Activated T-cell treated with anti-CD3 and anti-CD28 coated beads for 48 hours (primary cell): ENCODE measurements at places on chromosomes 2 and 18.

DNA sequence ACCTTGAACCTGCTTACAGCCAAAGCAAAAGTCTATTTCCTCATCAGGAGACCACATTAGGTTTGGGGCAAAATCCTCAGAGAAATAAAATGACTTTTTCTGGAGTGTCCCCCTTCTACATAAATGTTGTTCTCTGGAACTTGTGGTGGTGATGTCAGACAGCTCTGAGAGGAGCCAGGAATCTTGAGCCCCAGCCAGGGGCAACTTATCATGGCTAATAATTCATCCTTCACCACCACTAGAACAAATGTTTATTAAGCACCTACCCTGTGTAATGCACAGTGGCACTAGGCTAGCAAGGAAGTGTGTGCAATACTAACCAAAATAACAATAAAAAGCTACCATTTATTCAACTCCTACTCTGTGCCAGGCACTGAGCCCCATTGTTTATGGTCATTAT lies 9.0 kb upstream of the BMP10 start:
- DNase-seq: no peak

DNA sequence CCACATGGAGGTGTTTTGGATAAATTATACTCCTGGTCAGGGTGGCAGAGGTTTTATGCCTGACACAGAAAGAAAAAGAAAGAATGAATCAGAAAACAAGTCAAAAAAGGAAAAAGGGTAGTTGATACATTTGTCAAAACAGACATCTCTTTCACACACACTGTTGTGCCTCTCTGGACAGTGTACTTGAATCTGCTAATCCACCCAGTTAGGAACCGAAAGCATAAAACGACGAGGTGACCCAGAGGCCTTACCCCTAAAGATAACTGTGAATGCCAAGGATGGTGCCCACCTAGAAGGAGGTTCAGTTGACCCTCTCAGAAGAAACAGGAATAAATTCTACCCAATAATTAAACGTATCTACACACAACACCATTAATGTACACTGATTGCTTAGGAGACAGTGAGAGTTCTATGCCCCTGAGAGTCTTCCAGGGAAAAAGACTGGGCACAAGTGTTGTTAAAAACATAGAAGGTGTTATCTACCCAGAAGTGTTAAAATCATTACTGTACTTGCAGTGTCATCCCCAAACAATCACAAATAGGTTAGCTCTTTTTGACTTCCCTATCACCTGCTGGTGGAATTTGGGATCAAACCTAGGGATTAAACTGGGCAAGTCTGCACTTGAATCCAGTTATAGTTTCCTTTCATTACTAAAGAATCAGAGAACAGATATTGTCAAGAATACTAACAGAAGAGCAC lies 123.2 kb upstream of the DNAJC10 start:
- no peak for DNase-seq

DNA sequence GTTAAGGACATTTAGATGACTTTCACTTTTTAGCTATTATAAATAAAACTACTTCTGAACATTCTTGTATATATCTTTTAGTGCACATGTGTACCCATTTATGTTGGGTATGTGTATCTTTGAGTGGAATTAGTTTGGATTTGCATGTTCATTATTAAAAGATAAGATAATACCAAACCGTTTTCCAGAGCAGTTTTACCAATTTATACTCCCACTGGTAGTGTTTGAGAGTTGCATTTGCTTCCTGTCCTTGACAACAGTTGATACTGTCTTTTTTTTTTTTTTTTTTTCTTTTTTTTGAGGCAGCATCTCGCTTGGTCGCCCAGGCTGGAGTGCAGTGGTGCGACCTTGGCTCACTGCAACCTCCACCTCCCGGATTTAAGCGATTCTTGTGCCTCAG lies 23.3 kb downstream of the SLC30A6 start:
- no peak for DNase-seq

DNA sequence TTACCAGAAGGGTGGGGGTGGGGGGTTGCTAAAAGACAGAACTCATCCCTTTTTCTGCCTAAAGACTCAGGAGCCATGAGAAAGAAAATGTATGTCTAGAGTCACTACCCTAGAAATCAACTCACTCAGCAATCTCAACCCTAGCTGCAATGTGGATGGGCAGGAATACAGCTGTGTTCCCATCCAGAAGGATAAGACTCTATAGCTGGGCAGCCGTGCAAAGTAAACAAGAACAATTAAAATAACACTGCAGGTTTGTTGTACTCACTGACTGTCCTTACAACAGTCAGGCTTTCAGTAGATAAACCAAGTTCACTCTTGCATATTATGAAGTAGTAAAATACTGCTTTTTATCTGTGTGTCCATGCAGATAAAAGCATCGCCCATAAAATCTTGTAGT lies 74.0 kb downstream of the ESCO1 start:
- no peak for DNase-seq

- no peak for DNase-seq
Measured at GRCh38 chr2:47272905-47273758, 118.0 kb upstream of the STPG4 start.

GRCh38 chr2:214401580-214401979 lies 9.3 kb upstream of the VWC2L start:
- no peak for DNase-seq

DNA sequence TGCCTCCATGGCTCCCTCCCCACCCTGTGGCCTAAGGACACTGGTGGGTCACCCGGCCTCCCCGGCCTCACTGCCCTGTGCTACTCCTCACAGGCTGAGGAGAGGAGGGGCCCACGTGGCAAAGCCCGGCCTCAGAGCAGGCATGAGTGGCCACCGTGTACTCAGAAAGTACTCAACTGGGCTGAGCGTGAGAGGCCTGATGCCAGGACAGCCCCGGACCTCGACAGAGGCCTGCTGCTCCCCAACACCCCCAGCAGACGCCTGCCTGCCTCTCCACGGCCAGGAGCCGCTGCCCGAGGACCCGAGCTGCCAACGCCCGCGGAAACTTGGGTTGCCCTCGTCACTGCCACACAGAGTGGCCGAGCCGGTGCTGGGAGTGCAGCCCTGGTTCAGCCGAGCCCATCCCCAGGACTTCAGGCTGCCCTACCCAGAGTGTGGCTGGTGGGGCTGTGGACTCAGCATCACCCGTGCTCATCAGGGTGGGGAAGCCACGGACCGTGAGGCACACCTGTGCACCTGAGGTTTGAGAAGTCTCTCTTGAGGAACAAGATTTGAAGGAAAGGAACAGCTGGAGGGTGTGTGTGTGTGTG lies 59.3 kb downstream of the CENPO start:
- no peak for DNase-seq

- peak; percentile 42 for DNase-seq
Measured at GRCh38 chr2:26346454-26347053, at the start of gene ADGRF3. TSS of gene ADGRF3 (minus strand) at chr2:26346789. CDS start at chr2:26346234, 555 bp downstream.

DNA sequence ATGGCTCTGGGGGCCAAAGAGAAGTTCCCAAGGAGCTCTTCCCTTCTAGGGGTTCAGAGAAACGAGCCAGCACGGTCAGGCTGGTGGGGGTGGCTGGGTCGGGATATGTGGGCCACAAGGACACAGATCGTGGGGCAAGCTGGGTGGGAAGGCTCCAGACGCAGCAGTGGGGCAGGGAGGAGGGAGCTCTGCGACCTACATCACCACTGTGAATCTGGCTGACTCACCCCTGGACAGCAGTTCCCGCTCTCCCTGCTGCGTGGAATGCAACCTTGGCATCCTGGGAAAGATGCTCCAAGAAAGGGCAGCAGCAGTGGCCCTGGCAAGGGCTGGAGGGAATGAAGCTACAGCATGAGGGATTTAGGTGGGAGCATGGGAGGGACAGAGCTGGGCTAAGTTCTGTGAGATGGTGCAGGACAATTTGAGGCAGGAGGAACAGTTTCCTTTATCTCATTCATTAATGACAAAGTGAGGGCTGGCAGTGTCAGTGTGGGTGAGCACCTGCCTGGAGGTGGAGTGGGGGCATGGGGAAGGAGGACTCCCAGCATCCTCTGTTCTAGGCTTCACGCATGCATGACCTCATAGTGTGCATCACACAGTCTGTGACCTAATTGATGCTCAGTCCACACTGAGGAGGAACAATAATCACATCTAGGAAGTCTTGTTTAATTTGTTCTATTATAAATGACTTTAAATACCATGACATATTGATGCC lies 25.0 kb downstream of the CELF4 start:
- no peak for DNase-seq

DNA sequence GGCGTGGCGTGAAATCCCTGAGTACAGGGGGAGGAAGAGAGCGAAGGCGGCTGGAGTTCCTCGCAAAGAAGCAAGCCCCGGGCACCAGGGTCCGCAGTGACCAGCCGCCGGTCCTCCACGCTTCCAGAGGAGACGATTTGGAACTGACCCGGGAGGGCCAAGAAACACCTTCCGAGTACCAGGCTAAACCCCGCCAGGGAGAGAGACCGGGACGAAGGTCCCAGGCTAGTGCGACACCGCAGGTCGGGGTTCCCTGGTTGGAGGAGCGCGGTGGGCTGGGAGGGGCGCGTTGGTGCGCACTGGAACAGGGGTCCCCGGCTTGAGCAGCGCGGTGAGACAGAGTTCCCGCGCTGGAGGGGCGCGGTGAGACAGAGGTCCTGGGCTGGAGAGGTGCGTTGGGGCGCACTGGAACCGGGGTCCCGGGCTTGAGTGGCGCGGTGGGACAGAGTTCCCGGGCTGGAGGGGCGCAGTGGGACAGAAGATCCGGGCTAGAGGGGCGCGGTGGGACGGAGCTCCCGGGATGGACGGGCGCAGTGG lies 901 bp downstream of the WDFY1 start:
- DNase-seq: no peak

GRCh38 chr2:41941831-41942230 lies 106.0 kb upstream of the PKDCC start:
- DNase-seq: no peak

GRCh38 chr2:10242451-10242850 lies 60.3 kb upstream of the HPCAL1 start:
- DNase-seq: no peak

DNA sequence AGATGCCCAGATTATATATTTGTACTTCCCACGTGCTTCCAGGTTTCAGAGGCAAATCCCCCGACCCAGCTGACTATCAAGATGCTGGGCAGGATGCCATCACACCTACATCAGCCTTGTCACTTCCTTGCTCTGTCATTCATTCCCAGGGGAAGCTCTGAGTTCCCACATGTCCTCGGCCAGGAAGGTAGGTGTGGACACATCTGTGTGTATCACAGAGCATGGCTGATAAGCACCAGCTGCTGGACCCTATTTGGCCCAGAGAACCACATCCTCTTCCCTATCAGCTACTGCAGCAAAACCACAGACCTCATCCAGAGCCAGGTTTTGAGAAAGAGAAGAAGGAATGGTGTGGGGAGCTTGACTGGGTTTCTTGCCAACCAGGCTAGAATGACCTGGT lies 31.9 kb upstream of the ITGA6 start:
- DNase-seq: no peak

DNA sequence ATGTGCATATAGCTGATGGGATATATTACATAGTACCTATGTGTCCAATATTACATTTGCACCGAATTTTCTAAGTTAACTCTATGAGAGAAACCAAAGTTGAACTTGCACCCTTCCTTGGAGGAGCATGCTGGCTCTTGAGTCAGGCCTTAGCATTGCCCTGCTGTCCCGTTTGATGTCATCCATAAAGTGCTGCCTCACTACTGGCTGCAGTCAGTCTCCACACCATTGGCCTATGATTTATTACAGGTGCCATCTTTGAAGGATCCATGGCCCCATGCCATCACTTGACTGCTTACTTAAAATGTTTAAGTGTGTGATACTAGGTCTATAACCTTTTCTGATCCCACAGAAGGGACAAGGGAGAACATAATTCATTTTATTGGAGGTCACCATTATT lies 249.3 kb upstream of the RBBP8 start:
- DNase-seq: no peak

DNA sequence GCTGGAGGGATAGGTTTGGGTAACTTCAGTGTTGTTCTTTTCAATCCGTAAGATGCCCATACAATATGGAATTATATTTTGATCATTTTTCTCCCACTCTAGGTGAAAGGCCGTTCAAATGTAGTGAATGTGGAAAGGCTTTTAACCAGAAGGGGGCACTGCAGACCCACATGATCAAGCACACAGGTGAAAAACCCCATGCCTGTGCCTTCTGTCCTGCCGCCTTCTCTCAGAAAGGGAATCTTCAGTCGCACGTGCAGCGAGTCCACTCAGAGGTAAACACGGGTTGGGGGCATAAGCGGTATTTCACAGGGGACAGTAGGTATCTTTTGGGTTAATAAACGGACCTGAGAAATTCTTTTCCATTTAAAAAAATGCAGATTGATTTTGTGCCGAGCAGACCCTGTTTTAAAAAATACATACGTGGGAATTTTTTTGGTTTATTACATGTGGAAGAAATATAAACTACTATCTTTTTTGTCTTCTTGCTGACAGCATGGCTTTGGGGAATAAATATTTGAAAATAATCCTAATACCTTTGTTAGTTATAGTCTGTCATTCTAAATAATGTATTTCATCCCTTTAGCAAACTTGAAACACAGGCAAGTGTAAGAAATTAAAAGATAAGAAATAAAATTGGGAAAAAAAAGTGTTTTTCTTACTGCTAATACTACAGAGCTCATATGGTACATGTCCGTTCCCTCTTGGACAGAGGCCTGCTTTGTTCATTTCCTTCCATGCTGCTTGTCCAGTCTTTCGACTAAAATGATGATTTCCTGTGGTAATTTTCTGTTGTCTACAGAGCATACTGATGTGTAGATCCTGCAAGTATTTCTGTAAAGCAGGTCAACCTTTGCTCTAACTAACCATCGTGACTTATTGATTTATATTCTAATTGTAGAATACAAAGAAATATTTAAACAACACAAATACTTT lies 53.3 kb downstream of the ZNF236 start:
- DNase-seq: peak; percentile 25

DNA sequence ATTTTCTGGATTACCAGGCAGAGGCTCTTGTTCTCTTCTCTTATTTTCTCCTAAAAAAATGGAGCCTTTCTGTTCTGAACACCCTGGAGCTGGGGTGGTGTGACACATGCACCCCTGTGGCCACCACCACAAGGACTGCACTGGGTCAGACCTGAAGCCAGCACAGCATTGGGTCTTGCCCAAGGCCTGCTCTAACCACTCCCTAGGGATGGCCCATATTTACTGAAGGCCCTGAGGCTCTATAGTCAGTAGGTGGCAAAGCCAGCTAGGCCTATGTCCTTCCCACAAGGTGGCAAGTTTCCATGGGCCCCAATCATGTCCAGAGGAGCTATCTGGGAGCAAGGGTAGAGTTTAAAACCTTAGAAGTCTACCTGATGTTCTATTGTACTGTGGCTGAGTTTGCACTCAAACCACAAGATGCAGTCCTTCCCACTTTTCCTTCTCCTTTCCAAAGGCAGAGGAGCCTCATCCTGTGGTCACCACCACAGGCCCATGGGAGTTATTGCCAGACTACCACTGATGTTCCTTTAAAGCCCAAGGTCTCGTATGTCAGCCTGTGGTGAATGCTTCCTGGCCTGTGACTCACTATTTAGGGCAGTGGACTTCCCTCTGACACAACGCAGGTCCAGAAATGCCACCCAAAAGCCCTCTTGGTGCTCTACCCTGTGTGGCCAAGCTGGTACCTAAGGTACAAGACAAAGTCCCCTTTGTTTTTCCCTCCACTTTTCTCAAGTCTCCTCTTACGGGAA lies 15.0 kb upstream of the FMNL2 start:
- DNase-seq: no peak

DNA sequence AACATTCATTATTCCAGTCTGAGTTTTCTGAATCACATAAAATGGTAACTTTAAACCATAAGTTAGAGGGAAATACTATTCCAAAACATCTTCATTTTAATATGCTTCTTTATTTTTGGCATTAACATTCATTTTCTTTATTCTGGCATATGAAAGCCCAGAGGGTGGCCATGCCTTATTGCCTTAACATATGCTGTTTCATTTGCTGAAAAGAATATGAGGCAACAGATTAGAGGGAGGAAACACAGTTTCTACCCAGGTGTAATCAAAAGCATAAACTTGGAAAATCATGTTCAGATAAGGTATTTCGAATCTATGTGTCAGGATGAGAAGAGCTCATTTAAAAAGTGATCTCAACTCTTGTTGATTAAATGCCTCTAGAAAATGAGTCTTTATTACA lies 379.9 kb upstream of the DSEL start:
- no peak for DNase-seq
